GM23338 (cell line): ENCODE measurements at places on chromosomes 4 and X. TPM values are rescaled to one million over a fixed set of nuclear protein-coding genes. Genes with fewer than 3 reads are reported as not detected.

Gene ATP1B4
- not detected in 2 replicates for total RNA-seq

Gene RASSF6
- total RNA-seq = 0.14 and 0.23 TPM in 2 replicates

Gene TMPRSS11E
- 1.4 TPM in 2 replicates for total RNA-seq

Gene VCX
- total RNA-seq = 0.49 TPM in 1 of 2 replicates, not detected in the other

Gene TEX13D
- 0.12 TPM in 1 of 2 replicates, not detected in the other for total RNA-seq

Gene RP2
- total RNA-seq = 11.0 and 12.1 TPM in 2 replicates

Gene UGT2B11
- total RNA-seq = not detected in 2 replicates

Gene CCDC160
- total RNA-seq = 2.4 and 2.7 TPM in 2 replicates

Gene PABPC1L2B
- total RNA-seq = 0.19 TPM in 1 of 2 replicates, not detected in the other

Gene HTATSF1
- 85.5 and 92.5 TPM in 2 replicates for total RNA-seq

Gene TCEAL7
- total RNA-seq = 7.3 and 16.5 TPM in 2 replicates

Gene SPRY1
- total RNA-seq = 62.8 and 67.2 TPM in 2 replicates

Gene WDR13
- 24.2 and 34.9 TPM in 2 replicates for total RNA-seq

Gene SPANXN2
- total RNA-seq = not detected in 2 replicates

Gene SLIT2
- total RNA-seq = 5.6 and 5.7 TPM in 2 replicates

DNA sequence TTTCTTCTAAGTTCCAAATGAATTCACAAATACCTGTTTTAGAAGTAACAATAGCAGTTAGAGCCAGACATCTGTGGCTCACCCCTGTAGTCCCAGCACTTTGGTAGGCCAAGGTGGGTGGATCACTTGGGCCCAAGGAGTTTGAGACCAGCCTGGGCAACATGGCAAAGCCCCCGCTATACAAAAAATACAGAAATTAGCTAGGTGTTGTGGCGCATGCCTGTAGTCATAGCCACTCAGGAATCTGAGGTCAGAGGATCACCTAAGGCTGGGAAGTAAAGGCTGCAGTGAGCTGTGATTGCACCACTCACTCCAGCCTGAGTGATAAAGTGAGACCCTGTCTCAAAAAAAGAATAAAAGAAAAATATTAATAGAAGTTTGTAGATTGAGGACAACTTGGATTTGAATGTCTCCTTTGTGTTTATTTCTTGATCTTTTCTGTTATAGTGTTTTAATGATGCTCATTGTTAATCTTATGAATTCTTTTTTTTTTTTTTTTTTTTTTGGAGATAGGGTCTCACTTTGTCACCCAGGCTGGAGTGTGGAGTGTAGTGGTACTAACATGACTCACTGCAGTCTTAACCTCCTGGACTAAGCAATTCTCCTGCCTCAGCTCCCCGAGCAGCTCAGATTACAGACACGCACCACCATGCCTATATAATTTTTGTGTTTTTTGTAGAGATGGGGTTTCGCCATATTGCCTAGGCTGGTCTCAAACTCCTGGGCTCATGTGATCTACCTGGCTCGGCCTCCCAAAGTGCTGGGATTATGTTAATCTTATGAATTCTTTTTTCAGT, 30.7 kb upstream of the RAPGEF2 start:
- no peak overlapping the region for H3K4me3 ChIP-seq
- no peaks in the 10 kb centered on the region for H3K36me3 ChIP-seq
- no peak for DNase-seq
- peaks cover 23% of the 10 kb centered on the region for H3K4me1 ChIP-seq
- peak overlapping the region; percentile 83 for H3K27ac ChIP-seq

GRCh38 chr4:122959981-122960610, 37.7 kb upstream of the NUDT6 start:
- no peak overlapping the region for H3K4me3 ChIP-seq
- no peaks in the 10 kb centered on the region for H3K27me3 ChIP-seq
- no peak for DNase-seq
- no peaks in the 10 kb centered on the region for H3K36me3 ChIP-seq

GRCh38 chr4:82230306-82230705, 143.5 kb downstream of the HNRNPD start:
- H3K27ac ChIP-seq = no peak overlapping the region
- H3K36me3 ChIP-seq = no peaks in the 10 kb centered on the region
- H3K27me3 ChIP-seq = no peaks in the 10 kb centered on the region
- no peaks in the 10 kb centered on the region for H3K4me1 ChIP-seq

GRCh38 chrX:23745786-23746185, 2.7 kb upstream of the ACOT9 start:
- H3K36me3 ChIP-seq = no peaks in the 10 kb centered on the region
- no peaks in the 10 kb centered on the region for H3K4me1 ChIP-seq
- H3K27ac ChIP-seq = no peak overlapping the region
- no peak for DNase-seq

- DNase-seq = no peak
- peaks cover 30% of the 10 kb centered on the region for H3K27me3 ChIP-seq
- no peak overlapping the region for H3K27ac ChIP-seq
- no peak overlapping the region for H3K4me3 ChIP-seq
These were observed 1.4 kb upstream of the ATP2B3 start for GRCh38 chrX:153516073-153516472.

DNA sequence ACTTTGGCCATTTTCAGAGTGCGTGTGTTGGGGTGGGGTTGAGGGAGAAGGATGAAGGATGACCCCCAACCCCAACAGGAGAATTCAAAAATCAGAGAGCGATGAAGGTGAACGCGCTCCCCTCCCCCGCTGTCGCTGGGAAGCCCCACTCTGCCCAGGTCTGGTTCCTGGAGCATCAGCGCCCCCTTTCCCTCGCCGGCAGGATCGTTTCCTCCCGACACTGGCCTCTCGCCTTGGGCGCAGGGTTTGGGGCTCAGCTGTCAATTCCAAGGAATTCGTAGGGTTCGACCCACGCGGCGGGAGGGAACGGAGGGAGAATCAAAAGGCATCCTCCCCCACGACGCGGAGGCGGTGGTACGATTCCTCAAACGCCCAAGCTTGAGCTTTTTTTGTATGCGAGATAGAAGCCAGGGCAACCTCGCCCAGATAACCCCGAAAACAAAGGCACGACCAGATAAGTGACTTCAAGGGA, 1.0 kb upstream of the PDGFRA start:
- peak overlapping the region; percentile 86 for H3K4me3 ChIP-seq
- H3K36me3 ChIP-seq = no peaks in the 10 kb centered on the region
- no peak overlapping the region for H3K27ac ChIP-seq
- H3K27me3 ChIP-seq = peaks cover 97% of the 10 kb centered on the region
- peak; percentile 92 for DNase-seq

- H3K27me3 ChIP-seq = peaks cover 11% of the 10 kb centered on the region; the same call in 1 of the 2 replicates
- H3K36me3 ChIP-seq = no peaks in the 10 kb centered on the region
- no peak overlapping the region for H3K27ac ChIP-seq
- DNase-seq = no peak
- no peak overlapping the region for H3K4me3 ChIP-seq
These were observed 28.6 kb downstream of the SPATA18 start for GRCh38 chr4:52079659-52080058.

- H3K27me3 ChIP-seq = no peaks in the 10 kb centered on the region
- H3K36me3 ChIP-seq = no peaks in the 10 kb centered on the region
- H3K27ac ChIP-seq = no peak overlapping the region
These were observed 107.6 kb downstream of the USP46 start for GRCh38 chr4:52551487-52551886.

- no peaks in the 10 kb centered on the region for H3K4me1 ChIP-seq
- H3K4me3 ChIP-seq = no peak overlapping the region
These were observed 112.6 kb downstream of the ANK2 start for GRCh38 chr4:113162089-113162488.

DNA sequence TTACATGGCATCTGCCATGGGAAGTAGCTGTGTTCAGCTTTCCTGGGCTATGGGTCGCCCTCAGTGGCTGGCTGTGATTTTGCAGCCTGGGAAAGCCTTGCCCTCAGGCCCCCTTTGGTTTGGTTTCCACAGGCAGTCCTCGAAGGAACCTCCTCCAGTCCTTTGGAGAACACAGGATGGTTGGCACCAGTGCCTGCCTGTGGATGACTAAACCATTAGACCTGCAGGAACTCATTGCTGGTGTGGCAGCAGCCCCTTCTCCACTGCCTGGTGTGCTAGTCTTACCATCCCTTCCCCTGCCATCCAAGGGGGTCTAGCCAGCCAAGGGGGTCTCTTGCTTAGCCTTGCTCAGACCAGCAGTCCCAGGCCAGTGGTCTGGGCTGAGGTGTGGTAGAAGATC, 71.4 kb upstream of the PJA1 start:
- DNase-seq = no peak
- H3K36me3 ChIP-seq = no peaks in the 10 kb centered on the region
- no peaks in the 10 kb centered on the region for H3K4me1 ChIP-seq
- H3K27ac ChIP-seq = no peak overlapping the region
- H3K27me3 ChIP-seq = no peaks in the 10 kb centered on the region

DNA sequence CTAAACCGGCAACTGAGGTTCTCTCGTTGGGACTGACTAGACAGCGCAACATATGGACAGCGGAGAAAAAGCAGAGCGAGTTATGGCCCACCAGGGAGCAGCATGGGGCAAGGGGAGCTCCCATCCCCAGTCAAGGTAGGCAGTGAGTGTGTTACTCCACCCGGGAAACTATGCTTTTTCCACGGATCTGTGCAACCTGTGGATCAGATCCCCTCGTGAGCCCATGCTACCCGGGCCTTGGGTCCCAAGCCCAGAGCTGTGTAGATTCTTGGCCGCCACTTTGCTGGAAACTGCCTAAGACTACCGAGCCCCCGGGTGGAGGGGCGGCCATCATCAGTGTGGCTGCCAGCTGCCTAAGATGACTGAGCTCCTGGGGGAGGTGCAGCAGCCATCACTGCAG, 140.9 kb downstream of the PAPSS1 start:
- H3K36me3 ChIP-seq = no peaks in the 10 kb centered on the region
- peaks cover 6% of the 10 kb centered on the region for H3K4me1 ChIP-seq
- H3K4me3 ChIP-seq = no peak overlapping the region
- no peaks in the 10 kb centered on the region for H3K27me3 ChIP-seq

GRCh38 chr4:108360754-108361445, 192.2 kb upstream of the LEF1 start:
- no peak overlapping the region for H3K4me3 ChIP-seq
- DNase-seq = peak; percentile 69
- no peaks in the 10 kb centered on the region for H3K27me3 ChIP-seq
- no peak overlapping the region for H3K27ac ChIP-seq
- H3K36me3 ChIP-seq = no peaks in the 10 kb centered on the region

DNA sequence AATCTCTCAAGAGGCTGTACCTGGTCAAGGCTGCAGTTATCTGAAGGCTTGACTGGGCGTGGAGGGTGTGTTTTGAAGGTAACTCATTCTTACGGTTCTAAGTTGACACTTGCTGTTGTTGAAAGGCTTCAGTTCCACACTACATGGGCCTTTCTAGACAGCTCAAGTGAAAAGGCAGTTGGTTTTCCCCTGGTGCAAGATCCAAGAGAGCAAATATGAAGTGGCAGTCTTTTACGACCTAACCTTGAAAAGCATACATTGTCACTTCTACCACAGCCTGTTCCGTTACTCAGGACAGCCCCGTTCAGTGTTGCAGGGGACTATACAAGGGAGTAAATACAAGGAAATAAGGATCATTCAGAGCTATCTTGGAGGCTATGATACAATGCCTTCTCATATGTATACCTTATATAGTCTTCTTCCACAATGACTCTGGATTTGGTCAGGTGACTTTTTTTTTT, 46.2 kb downstream of the PDS5A start:
- H3K4me1 ChIP-seq = peaks cover 3% of the 10 kb centered on the region
- H3K27me3 ChIP-seq = no peaks in the 10 kb centered on the region
- no peak overlapping the region for H3K4me3 ChIP-seq
- H3K36me3 ChIP-seq = no peaks in the 10 kb centered on the region; the same call in 1 of the 2 replicates

DNA sequence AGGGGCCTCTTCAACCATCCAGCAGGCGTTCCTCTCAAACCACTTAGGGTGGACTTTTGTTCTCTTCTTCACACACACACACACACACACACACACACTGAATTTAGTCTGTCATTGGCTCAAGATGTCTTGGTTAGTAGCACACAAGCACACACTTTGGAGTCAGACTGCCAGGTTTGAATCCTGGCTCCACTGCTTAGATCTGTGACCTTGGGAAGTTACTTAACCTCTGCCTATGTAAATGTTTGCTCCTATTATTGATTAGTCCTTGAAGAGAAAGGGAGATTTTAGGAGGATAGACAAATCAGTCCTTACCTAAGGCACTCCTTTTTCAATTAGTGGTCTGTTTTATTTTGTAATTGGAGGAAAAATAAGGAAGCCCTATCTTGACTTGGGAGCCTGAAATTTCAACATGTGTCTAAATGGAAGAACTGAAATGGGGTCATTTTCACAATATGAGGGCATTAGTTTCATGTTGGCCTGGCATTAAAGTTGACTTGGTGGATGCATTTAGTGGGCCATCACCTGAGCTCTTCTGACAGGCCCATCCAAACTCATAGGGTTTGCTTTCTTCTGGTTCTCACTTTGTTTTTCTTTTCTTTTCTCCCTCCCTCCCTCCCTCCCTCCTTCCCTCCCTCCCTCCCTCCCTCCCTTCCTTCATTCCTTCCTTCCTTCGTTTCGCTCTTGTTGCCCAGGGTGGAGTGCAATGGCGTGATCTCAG, 13.3 kb upstream of the TMEM131L start:
- DNase-seq = no peak
- no peaks in the 10 kb centered on the region for H3K36me3 ChIP-seq
- no peak overlapping the region for H3K27ac ChIP-seq

GRCh38 chr4:76722838-76723237, 175.1 kb downstream of the SOWAHB start:
- no peak overlapping the region for H3K4me3 ChIP-seq
- no peak for DNase-seq
- H3K36me3 ChIP-seq = no peaks in the 10 kb centered on the region
- no peaks in the 10 kb centered on the region for H3K27me3 ChIP-seq
- H3K27ac ChIP-seq = no peak overlapping the region

GRCh38 chr4:185534866-185535611, at the start of gene PDLIM3:
TSS of gene PDLIM3 (minus strand) at chr4:185535507. CDS start at chr4:185535434, 73 bp downstream.
- peaks cover 37% of the 10 kb centered on the region for H3K27me3 ChIP-seq
- peaks cover 13% of the 10 kb centered on the region for H3K4me1 ChIP-seq
- no peaks in the 10 kb centered on the region for H3K36me3 ChIP-seq
- H3K27ac ChIP-seq = no peak within 1 kb of the TSS

- no peaks in the 10 kb centered on the region for H3K36me3 ChIP-seq
- no peak overlapping the region for H3K27ac ChIP-seq
- peaks cover 28% of the 10 kb centered on the region for H3K27me3 ChIP-seq
- H3K4me1 ChIP-seq = no peaks in the 10 kb centered on the region
- peak; percentile 23 for DNase-seq
These were observed 128.1 kb downstream of the LAS1L start for GRCh38 chrX:65406532-65406931.

DNA sequence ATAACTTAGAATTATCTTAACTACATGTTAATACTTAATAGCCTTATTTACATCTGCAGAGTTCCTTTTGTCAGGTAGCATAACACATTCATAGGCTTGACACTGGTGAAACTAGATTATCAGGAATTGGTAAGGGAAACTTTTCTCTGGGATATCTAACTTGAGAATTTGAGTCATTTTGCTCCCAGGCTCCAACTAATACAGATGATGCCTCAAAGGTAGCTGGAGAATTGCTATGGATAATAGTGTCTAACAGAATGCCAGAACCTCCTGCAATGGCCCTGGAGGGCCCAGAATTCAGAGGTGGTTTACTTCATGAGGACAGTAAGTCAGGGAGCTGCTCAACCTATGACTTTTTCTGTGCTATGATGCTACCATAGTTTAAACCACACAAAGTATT, 13.9 kb upstream of the TMPRSS11D start:
- DNase-seq = no peak
- H3K27ac ChIP-seq = no peak overlapping the region
- no peaks in the 10 kb centered on the region for H3K36me3 ChIP-seq
- H3K4me3 ChIP-seq = no peak overlapping the region

- DNase-seq = peak; percentile 83
- peak within 1 kb of the TSS; percentile 67 for H3K4me3 ChIP-seq
- H3K36me3 ChIP-seq = no peaks in the 10 kb centered on the region
- H3K27me3 ChIP-seq = no peaks in the 10 kb centered on the region
- peaks cover 32% of the 10 kb centered on the region for H3K4me1 ChIP-seq
These were observed at the start of gene SCARB2 for GRCh38 chr4:76213415-76214176. TSS of gene SCARB2 (minus strand) at chr4:76213824. CDS start at chr4:76213543, 281 bp downstream.
